Head of caudate nucleus (tissue), 42 donors: ENCODE measurements at places on chromosomes 5 and 9.

- no peak for DNase-seq
These were observed 129.3 kb upstream of the LHFPL2 start for GRCh38 chr5:78777901-78778300.

DNA sequence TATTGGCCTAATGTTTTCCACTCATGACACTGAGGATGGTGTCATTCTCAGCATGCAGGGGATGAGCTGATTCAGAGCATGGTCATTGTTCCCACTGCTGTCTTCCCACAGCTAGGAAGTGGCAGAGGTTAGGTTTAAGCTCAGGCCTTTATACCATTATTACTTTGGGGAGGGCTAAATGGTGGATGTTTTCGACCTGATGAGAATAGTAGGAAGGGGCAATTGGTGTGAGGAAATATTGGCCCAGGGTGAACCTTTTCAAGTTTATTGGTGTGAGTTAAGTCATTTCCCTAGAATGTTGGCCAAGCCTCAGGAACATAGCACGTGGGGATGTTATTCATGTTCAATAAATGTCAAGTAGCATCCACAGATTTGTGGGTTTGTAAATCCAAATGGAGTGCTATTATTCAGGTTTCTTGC, 59.6 kb downstream of the ARHGAP26 start:
- DNase-seq: no peak

DNA sequence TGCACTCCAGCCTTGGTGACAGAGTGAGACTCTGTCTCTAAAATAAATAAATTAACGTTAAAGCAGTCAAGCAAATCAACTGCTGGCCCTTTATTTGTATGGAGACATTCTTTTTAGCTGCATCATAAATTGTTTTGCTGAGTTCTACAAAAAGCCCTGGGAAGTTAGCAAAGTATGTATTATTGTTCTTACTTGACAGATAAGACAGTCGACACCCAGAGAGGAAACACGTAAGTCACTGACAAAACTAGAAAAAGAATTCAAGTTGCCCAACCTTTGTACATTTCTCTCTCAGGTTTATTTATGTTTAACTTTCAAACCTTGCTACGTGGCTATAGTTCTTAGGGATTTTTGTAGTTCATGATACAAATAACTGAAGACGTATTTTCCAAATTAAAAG, 40.4 kb upstream of the MACIR start:
- DNase-seq: no peak

DNA sequence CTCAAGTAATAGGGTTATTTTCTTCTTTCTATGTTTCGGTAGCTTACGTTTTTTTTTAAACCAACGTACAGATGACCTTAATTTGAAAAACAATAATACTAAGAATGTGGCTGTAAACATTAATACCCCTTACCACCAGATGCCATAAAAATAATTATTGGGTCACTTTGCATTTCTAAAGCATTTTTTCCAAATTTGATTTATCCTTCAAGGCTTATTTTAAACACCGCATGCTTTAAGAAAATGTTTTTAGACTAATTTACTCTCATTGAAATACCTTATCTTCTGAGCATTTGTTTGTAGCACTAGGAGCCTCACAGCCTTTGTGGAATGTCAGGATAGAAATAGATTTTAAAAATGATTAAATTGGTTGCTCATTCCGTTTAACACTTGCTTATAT, 5.8 kb upstream of the APBA1 start:
- no peak for DNase-seq

DNA sequence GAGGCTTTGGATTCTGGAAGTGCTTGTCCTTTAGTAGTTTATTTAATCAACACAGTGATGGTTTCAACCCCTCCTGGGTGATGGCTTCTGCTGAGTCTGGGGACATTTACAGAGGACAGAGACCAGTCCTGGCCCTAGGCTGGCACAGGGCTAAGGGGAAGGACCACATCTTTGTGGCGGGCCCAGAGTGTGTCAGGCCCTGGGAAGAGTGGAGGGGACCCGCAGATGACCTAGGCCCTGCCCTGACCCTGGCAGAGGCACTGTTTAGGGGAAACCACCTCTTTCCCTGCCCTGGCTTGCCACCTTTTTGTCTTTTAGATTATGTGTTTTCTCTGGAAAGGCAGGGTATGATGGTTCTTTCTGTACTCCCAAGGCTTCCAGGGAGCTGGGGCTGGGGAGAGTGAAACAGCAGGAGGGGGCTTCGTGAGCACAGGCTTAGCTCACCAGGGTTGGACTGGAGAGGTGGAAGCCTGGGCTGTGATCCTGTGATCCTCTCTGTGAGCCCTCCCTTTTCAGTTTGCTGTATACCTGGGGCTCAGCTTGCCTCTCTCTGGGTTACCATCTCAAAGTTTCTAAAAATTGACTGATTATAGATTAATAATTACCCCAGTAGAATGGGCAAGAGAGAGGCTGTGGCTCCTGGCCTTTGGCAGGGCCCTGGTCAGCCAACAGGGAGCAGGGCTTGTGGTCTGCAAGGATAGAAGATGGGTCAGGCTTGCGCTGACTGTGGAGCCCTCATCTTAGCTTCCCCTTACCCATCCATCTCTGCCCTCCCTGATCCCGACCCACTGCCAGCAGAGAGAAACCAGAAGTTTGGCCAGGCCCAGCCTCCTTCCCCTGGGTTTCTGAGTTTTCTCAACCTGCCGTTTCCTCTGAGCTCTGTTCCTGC, 1.7 kb upstream of the SYNPO start:
- DNase-seq: no peak

GRCh38 chr5:57698802-57699201, 216.2 kb upstream of the ACTBL2 start:
- no peak for DNase-seq

DNA sequence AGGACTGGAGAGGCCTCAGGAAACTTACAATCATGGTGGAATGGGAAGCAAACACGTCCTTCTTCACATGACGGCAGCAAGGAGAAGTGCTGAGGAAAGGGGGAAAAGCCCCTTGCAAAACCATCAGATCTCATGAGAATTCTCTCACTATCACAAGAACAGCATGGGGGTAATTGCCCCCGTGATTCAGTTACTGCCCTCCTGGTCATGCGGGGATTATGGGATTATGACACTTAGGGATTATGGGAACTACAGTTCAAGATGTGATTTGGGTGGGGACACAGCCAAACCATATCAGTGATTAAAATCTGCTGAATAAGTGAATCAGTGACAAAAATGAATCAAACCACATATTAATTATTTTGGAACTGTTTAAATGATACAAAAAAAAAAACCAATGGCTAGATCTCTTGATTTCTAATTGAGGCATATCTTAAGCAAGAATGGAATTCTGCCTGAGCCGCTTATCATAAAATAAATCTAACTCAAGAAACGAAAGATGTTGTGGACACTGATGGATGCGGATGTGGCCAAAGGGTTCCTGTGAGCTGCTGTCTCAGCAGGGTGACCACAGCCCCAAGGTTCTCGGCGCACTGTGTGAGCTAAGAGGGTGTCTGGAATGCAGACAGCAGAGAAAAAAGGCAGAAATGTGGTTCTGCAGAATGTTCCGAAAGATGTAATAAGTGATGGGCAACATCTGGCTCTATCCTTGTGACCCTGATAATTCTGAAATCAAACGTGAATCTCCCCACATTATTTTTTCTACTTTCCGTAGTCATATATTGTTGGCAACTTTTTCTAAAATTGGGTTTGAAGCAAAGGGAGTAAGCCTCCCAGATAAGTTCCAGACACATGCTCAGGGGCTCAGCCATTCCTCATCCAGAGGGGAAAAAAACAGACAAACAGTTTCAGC, 107.2 kb upstream of the ICE1 start:
- DNase-seq: no peak

GRCh38 chr9:93017621-93018020, 40.9 kb upstream of the SUSD3 start:
- peak; percentile 10 for DNase-seq

GRCh38 chr9:127197861-127198430, 66.6 kb upstream of the GARNL3 start:
- DNase-seq: no peak

DNA sequence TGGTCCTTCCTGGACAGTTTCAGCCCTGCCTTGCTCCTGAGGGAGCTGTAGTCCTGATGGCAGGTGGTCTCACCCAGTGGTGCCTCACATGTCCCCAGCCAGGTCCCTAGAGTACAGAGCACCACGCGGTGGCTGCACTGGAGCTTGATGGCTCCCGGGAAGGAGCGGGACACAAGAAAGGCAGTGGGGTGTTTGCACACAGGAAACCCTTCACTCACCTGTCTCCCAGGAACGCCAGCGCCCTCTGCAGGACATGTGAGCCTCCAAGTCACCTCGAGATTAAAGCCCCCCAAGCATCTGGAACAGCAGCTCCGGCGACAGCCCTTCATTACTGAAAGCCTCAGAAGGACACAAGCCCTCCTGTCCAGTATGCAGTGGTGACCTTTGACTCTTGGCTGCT, 19.9 kb upstream of the TMEM250 start:
- no peak for DNase-seq

GRCh38 chr5:160088805-160089204, 30.4 kb downstream of the PWWP2A start:
- DNase-seq: no peak

DNA sequence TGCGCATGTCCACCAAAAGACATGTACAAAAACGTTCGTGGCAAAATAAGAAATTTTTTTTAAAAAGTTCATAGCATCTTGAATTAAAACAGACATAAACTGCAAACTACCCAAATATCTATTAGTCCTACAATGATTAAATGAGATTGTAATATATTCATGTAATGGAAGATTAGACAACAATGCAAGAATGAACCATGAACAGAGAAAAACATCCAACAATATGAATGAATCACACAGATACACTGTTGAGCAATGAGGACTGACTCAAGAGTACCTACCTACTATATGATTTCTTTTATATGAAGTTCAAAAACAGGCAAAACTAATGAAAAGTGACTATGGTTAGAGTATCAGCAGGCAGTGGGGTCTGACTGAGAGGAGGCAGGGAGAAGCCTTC, 17.9 kb upstream of the CTNNAL1 start:
- no peak for DNase-seq

DNA sequence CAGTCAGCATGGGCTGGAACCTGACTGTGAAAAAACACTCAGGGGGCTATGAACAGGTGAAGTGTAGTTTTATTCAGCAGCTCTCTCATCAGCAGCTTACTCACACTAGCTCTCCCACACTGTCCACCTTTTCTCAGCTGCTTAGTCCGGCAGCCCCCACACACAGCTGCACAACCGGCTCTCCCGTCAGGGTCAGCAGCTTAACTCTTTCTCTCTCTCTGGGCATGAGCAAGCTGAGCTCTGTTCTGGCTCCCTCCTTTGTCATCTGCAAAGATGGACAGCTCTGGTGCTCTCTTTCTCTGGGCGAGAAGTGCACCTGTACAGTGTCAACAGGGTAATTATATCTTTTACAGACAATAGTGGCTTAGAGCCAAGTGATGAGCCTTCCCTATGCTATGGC, 8.2 kb downstream of the DMAC1 start:
- DNase-seq: no peak

GRCh38 chr5:80653502-80653901, 950 bp upstream of the MSH3 start:
- no peak for DNase-seq

- no peak for DNase-seq
These were observed 66.2 kb downstream of the PLPPR1 start for GRCh38 chr9:101094686-101095085.

DNA sequence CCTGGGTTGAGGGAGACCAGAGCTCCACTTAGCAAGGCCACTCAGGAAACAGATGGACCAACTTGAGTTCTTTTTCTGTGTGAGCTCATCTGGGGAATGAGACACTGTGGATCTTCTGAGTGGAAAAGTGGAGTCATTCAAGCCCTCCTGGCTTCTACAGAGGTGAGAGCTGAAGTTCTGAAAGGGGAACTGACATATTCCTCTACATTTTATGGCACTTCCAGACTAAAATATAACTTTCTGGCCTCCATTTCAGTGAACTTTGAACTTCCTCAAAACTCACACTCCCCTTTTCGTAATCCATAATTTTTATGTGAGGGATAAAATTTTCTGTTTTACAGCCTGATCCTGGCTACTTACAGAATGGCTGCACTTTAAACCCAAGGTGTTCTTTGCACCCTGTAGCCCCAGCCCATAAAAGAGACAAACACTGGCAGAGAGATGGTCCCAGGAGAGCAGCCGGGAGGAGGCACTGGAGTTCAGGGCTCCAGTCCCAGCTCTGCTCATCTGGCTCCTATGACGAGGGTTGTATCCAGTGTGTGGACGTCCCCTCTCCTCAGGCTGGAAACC, 10.8 kb downstream of the SPAAR start:
- DNase-seq: no peak

DNA sequence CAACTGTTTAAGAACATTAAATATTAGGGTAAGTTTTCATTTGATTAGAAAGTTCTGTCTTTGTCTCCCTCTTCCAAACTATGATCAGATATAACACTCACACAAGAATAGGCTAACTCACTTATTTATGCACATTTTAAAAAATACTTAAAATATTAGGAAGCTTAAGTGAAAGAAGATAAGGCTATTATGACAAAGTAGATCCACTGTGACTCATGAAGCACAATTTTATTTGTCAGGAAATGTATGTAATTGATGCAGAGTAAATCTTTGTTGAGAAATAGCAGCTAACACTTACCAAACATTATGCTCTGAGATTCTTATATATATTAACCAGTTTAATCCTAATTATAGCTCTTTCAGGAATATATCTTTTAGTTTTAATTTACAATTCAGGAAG, 560.6 kb downstream of the CSNK1G3 start:
- DNase-seq: no peak

GRCh38 chr5:169606279-169606678, 22.7 kb downstream of the SPDL1 start:
- DNase-seq: no peak

DNA sequence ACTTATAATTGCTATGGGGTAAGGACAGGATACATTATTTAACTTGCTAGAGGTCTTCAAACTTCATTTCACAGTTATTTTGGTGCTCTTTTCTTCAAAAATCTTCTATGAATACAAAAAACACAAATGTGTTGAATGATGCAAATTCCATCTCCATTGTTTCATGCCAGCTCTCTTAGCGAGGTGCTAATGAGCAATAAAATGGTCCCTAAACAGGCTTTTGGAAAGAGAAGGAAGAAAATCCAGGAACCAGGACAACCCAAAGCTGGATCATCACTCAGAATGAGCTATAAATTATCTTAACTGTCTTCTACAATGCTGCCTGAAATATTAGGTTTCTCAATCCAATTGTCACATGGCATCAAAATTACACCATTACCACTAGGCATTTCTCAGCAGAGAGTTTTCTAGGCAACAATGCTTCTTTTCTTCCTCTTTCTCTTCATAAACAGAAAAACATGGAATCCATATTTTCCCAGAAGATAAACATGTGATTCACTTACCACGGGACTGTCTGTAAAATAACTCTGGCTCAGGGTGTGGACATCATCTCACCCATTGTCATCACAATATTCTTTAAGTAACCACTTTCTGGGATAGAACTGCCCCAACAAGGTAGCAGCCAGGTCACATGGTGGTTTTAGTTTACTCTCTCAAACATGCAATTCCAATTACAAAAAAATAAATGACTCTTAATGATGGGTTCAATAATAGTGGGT, 249.4 kb downstream of the NPR3 start:
- DNase-seq: no peak

GRCh38 chr9:115411993-115412452, 294.1 kb upstream of the TNC start:
- no peak for DNase-seq
